ENCODE measurements at places on chromosomes 1 and 21.

DNA sequence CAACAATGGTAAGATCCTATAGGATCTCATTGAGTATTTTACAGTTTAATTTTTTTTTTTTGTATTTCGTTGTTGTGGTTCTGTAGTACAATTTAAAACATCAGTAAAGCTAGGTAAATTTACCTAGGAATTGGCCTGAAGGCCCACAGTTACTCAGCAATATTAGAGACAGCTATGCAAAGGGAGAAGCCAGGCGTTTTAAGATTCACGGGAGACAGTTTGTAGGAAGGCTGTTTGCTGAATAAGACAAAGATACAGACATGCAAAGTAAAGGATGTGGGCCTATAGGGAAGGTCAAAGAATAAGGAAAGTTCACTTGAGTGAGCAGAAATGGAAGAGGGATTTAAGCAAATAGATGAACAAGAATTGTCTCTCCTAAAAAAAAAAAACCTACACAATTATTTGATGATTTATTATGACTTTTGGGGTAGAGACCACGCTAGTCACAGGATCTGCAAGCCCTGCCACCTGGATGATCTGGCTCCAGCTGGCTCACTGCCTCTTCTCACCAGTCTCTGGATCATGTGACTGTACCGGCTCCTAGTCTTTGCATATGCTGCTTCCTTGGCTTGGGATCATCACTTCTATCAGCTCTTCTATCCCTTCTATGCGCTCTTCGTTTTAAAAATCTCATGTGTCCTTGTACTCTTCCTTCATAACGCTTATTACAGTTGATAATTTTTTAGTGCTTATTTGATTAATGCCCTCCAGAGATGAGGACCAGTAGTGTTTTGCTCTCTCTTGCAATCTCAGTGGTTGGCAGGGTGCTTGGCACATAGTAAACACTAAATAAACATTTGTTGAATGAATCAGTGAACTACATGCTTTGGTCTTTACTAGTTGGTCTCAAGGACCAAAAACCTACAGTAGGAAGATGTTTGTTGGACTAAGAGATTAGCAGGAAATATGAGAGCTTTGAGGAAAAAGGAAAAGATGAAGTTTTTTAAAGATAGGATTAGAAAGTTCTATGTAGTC lies 14.1 kb downstream of the DYRK1A start:
- DNase-seq: no peak

GRCh38 chr1:46179138-46180081 lies 3.1 kb upstream of the P3R3URF start:
- DNase-seq: peak; percentile 39

DNA sequence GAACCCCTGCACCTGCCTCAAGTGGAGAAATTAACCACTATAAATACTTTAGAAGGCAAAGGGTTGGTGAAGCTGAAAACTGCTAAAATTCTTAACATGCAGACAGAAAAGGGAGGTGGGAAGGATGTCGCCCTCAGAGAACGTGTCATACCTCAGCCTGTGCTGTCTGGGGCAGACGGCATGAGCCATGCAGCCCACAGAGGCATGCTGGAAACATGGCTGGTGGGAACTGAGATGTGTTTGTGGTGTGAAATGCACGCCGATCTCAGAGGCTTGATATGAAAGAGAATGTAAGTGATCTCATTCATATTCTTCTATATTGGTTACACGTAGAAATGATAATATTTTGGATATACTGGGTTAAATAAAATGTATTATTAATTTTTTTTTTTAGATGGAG lies 16.3 kb downstream of the AGPAT3 start:
- no peak for DNase-seq

- DNase-seq: no peak
Measured at GRCh38 chr1:109508001-109508872, 1.3 kb downstream of the AMIGO1 start.

GRCh38 chr1:183806125-183806524 lies 1.2 kb downstream of the RGL1 start:
- no peak for DNase-seq

- no peak for DNase-seq
Measured at GRCh38 chr1:201876148-201876818, 12.4 kb upstream of the SHISA4 start.

DNA sequence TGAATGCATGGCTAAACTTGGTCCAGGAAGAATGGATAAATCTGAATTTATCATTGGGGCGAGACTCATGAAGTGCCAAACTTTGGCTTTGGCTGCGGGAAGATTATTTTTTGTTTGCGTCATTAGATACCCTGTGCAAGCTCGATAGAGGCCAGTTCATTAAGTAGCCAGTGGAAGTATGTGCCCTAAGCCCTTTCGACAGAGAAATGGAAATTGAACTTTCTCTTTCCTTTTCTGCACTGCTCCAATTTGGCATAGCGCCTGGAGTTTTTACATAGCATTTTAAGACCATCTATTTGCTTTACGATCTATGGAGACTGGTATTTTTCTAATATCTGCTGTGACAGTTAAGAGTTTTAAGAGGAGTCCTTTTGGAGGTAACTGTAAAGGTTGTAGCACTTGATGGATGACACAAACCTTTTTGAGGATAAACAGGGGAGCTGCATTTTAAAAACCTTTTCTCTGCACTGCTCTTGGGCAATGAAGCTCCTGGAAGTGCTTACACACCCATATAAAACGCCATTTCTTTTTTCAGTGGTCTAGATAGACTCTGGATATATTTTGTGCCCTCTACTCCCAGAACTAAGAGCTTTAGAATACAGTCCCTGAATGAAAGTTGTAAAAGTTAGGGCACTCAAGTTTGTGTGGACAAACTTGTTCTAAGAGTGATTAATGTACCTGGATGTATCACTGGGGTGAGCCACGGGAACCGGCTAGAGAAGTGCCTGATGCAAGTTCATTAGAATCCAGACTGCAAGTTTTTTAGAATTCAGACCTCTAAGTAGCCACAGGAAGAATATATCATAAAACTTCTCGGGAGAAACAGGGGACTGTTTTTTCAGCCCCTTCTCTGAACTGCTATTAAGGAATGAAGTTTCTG lies 41.3 kb upstream of the CFHR3 start:
- DNase-seq: no peak

DNA sequence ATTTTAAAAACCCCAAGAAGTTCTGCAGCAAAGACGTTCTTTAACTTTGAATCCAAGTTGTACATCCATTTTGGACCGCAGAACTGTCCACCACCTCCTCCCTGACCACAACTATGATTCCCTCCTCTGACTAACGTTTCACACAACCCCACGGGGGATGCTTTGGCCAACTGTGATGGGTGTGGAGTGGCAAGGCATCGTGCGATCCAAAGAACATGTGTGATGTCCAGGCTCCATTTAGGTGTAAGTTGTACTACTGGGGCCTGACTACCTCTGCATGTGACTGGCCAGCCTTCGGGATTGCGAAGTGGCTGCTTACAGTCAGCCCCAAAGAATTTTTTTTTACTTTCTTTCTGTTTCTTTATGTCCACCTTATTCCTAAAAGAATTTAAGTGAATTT lies 6.7 kb downstream of the KCNJ15 start:
- no peak for DNase-seq

DNA sequence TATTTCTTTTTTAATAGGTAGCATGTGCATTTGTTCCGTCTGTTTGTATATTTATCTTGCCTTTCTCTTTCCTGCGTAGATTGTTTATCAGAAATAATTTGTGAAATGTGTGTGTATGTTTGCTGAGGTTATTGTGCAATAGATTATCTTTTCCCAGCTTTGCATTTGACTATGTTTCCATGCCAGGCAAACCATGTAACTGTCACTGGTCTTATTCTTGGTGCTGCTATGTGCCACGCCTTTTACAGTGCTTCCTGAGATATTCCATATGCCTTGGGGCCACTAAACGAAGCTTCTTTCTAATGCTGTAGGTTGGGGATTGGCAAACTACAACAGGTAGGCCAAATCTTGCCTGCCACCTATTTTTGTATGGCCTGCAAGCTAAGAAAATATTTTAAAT lies 598.8 kb downstream of the PLPP3 start:
- no peak for DNase-seq

DNA sequence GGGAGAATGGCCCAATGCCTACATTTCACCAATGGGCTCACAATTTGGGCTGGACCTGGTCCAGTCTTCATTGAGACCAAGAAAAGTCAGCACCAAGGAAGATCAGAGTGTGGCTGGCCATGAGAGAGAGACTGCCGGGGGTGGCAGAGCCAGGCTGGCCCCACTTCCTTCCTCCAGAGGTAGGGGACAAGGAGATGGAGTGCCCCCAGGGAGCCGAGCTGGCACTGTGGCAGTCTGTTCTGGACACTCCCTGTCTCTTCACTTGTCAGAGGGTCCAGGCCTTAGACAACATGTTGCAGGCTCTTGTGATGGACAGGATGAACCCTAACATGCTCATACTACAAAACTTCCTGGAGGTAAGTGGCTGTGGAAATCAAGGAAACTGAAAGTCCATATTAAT lies 27.7 kb downstream of the INAVA start:
- no peak for DNase-seq

- DNase-seq: no peak
Measured at GRCh38 chr1:92808381-92808780, 23.5 kb upstream of the RPL5 start.

DNA sequence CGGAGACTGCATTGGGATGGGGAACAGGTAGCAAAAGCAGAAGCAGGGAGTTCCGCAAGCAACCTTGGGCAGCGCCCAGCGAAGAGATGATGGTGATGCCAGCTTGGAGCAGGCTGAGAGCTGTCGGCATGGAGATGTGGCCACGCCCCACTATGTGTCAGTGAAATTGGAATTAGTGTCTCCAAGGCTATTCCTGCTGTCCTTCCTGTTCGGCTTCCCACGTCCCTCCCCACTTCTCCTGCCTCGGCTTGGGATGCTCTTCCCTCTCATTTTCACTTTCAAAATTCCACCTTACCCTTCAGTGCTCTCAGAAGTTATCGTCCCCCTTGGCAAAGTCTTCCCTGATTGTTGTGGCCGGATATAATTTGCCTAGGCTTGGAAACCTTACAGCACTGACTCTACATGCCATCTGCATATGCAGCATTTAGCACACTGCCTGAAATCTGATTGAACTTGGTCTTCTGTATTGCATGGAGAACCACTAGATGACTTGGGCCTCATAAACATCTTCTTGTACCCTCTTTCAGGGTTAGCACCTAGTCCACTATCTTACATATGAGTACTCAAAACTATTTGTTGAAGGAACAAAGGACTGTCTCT lies 270.7 kb upstream of the RUNX1 start:
- no peak for DNase-seq

GRCh38 chr1:117511273-117511672 lies 94.6 kb upstream of the TENT5C start:
- DNase-seq: no peak

- DNase-seq: no peak
Measured at GRCh38 chr1:185541871-185542301, 192.3 kb upstream of the HMCN1 start.

DNA sequence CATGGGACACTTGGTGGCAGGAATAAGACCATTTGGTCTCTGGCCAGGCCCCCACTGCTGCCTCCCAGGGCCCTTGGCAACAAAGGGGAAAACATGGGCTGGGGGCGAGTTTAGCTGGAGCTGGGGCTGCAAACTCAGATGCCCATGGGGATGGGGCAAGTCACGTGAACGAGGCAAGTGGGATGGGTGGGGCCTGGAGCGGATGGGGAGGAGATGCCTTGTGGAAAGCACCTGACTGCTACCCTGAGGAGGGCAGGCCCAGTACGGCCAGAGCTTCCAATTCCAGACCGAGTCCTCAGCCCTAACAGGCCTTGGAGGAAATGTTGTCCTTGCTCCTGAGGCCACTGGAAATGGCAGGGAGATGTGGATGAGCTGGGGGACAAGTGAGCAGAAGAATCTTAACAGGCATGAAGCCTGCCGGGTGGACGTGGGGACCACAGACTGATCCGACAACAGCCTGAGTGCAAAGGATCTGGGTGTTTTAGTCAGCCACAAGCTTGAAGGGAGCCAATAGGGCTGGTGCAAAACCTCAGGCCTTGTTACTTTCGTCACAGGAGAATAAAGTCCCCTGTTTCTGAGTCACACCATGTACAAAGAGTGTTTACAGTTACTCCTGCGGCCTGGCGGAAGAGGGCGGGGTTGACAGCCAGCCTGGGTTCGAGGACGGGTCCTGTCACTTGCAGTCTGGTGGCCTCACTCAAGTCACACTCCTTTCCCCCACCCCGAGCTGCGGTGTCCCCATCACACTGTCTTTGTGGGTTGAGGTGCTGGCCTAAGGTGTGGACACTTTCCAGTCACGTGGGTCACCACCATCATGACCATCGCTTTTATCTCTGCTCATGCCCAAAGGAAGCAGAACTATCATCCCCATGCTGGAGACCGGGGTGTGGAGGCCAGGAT lies 19.1 kb downstream of the RUNX3 start:
- DNase-seq: peak; percentile 70

DNA sequence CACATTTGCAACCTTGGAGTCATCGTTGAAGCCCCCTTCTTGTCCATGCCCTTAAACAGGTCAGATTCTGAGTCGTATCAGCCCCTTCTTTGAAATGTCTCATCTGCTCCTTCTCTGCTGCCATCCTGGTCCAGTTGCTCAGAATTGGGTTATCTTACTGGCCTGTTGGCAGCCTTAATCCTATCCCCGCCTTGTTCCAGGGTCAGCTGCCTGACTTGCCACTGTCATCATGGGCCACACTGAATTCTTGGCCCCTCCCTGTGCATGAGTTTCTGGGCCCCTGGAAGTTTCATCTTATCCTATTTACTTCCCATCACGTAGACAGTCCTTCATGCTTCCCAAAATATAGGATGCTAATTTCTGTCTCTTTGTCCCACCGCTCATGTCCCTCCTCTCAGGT lies 23.7 kb downstream of the IRF2BP2 start:
- no peak for DNase-seq

GRCh38 chr1:160238408-160238807 lies 23.9 kb downstream of the DCAF8 start:
- DNase-seq: no peak

DNA sequence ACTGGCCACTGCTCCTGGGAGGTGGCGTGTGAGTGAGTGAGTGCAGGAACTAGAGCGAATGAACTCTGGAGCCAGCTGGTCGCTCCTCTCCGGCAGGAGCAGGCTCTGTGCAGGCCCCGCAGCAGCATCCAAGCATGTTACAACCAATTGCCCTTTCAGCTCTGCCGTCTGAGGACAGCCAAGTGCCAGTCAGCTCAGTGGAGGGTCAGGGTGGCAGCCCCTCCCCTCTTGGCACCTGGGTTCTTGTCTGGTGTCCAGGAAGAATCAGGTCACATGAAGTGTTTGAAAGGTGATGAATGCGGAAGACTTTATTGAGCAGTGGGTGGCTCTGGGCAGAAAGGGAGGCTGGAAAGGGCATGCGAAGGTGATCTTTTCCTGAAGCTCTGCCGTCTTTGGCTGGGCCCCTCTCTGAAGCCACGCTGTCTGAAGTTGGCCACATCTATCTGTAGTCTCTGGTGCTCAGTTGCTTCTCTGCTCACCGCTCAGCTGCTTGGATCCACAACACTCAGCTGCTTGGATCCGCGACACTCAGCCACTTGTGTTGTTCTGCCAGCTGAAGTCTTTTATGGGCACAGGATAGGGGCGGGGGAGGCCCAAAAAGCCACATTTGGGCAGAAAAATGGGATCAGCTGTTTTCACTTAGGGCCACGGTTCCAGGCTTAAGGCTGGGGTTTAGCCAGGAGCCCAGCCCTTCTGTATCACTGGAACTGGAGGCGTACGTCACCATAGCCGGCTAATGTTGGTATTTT lies 139.8 kb downstream of the ADSS2 start:
- no peak for DNase-seq

- DNase-seq: no peak
Measured at GRCh38 chr1:192628396-192629057, 7.4 kb upstream of the RGS13 start.

Measured in stimulated activated CD8-positive, alpha-beta memory T cell treated with anti-CD3 and anti-CD28 coated beads, Interleukin-4, amount 100 ng/mL, for 1 hour (primary cell).